ENCODE measurements at places on chromosomes 4 and X. TPM values are rescaled to one million over a fixed set of nuclear protein-coding genes. Genes with fewer than 3 reads are reported as not detected.

Gene RHOXF2
- not detected for total RNA-seq

Gene CLIC2
- 6.0 TPM for total RNA-seq

DNA sequence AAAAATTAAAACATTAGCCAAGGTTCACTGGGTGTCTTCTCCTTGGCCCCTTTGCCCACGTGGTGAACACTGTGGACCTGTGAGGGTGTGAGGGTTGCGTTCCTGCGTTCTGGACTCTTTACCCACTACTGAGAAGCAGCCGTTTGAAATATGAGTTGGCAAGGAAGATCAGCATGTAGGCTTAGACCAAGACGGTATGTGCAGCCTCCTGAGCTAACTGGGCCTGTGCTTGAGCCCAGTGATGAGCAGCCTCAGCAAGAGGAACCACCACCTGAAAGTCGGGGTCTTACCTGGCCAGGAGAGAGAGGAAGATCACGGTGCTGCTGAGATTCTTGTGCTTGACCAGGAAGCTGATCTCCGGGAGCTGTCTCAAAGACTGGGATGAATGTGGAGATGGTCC, 19.5 kb downstream of the RGS12 start:
- peak; percentile 29 for DNase-seq

DNA sequence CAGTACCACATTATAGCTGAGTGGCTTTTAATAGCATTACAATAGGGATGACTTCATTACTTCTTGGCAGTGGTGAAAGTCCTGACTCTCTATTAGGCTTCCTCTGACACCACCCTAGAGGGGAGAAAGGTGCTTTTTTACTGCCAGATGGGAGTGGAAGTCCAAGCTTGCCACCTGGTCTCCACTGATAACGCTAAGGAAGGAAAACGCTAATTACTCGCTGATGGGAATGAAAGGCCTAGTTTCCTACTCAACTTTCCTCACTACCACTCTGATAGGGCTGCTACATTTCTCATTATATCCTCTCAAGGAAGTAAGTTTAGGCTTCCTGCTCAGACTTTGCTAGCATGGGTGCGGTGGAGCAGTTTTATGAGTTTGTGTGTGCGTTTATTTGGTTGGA, 62.3 kb upstream of the PAGE3 start:
- no peak for DNase-seq
